Uterine smooth muscle cell (primary cell): ENCODE measurements at places on chromosomes 5 and 9. TPM values are rescaled to one million over a fixed set of nuclear protein-coding genes. Genes with fewer than 3 reads are reported as not detected.

Gene LAMC3
- 0.89 and 1.00 TPM in 2 replicates for total RNA-seq

Gene SLC6A7
- under 0.01 TPM in 1 of 2 replicates, not detected in the other for total RNA-seq

Gene TMEM174
- total RNA-seq = not detected in 2 replicates

Gene ZNF483
- total RNA-seq = 1.9 and 2.4 TPM in 2 replicates

Gene RPS23
- total RNA-seq = 1,988 and 2,381 TPM in 2 replicates

Gene KIF4B
- under 0.01 and 0.12 TPM in 2 replicates for total RNA-seq

Gene PCDHA12
- total RNA-seq = 0.11 and 0.12 TPM in 2 replicates

Gene PRRC1
- 49.9 and 66.7 TPM in 2 replicates for total RNA-seq

Gene C5orf58
- total RNA-seq = not detected in 2 replicates

Gene FOXD4L5
- not detected in 2 replicates for total RNA-seq

Gene RASEF
- 5.6 and 6.0 TPM in 2 replicates for total RNA-seq

Gene COQ4
- 23.1 and 28.0 TPM in 2 replicates for total RNA-seq

Gene CDC26
- total RNA-seq = 40.1 and 53.2 TPM in 2 replicates

Gene AQP7
- total RNA-seq = under 0.01 TPM in 1 of 2 replicates, not detected in the other

Gene SAPCD2
- 7.1 and 18.6 TPM in 2 replicates for total RNA-seq

Gene FOXD4L4
- total RNA-seq = 0.22 and 0.37 TPM in 2 replicates

Gene GABRA1
- total RNA-seq = not detected in 2 replicates

Gene JADE2
- 21.2 and 29.1 TPM in 2 replicates for total RNA-seq

Gene RGS14
- 4.3 and 7.4 TPM in 2 replicates for total RNA-seq

Gene PDZD2
- 0.25 and 0.44 TPM in 2 replicates for total RNA-seq

Gene FAM81B
- total RNA-seq = not detected in 2 replicates

Gene BSPRY
- not detected in 2 replicates for total RNA-seq

Gene MYOT
- total RNA-seq = not detected in 2 replicates

Gene GABRA6
- total RNA-seq = not detected in 2 replicates

Gene CENPK
- total RNA-seq = 12.2 and 37.4 TPM in 2 replicates

Gene ZBED3
- 0.44 and 1.5 TPM in 2 replicates for total RNA-seq

Gene EDIL3
- total RNA-seq = 4.8 and 23.6 TPM in 2 replicates

Gene SRD5A1
- 13.6 and 16.3 TPM in 2 replicates for total RNA-seq

Gene SPATA31C1
- not detected in 2 replicates for total RNA-seq

Gene OR1L8
- not detected in 2 replicates for total RNA-seq

Gene CEL
- total RNA-seq = 0.12 TPM in 1 of 2 replicates, not detected in the other

Gene RGP1
- total RNA-seq = 11.1 and 12.6 TPM in 2 replicates

Gene CDO1
- total RNA-seq = 3.4 and 9.5 TPM in 2 replicates

Gene SEMA5A
- 15.7 and 16.0 TPM in 2 replicates for total RNA-seq

Gene NFIL3
- 15.7 and 25.2 TPM in 2 replicates for total RNA-seq

Gene LVRN
- 0.12 and 0.33 TPM in 2 replicates for total RNA-seq
